NCI-H1105 (cell line): ENCODE measurements at places on chromosomes 3 and 15.

DNA sequence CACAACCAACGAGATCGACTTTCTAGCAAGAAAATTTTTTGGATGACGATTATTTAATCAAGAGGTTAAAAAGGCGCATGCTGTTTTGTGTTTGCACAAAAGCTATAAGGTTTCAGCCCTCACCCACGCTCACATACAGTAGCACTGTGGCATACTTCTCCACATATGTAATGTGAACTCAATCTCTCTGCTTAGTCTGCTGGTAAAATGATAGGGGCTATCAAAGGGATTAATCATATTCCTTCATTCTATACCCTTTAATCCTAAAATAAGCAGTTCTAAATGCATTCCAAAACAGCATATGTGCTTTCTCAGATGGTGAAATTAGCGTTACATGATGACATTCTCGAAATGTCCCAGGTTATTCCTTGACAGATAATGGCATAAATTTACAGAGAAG is 196.9 kb upstream of the PRICKLE2 start:
- no peak for DNase-seq

- DNase-seq, result no peak
These were observed 11.4 kb upstream of the SNRPN start for GRCh38 chr15:24943361-24943760.

- DNase-seq, result no peak
These were observed 6.0 kb downstream of the CCDC174 start for GRCh38 chr3:14657579-14657978.

- no peak for DNase-seq
These were observed 42.3 kb downstream of the RAB27A start for GRCh38 chr15:55247311-55247710.

- no peak for DNase-seq
These were observed 83.2 kb downstream of the NFKBIZ start for GRCh38 chr3:101932326-101933068.

GRCh38 chr15:101554115-101554915 is 64.8 kb upstream of the PCSK6 start:
- DNase-seq, result no peak

DNA sequence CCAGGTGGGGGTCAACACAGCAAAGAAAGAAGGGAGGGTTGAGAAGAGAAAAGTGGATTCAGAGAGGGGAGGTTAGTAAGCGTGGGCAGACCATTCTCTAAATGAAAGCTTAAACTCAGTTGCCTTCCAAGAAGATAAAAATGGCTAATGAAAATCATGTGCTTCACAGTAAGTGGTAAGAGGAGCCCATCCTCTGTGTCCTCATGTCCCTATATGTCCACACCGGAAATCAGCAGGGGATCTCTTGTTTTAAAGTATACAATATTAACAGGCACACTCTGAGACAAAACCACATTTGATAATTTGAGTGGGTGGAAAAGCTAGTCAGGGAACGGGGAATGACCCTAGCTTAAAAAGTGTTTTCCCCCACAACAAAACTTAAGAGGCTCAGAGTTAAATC is 4.4 kb upstream of the FOXP1 start:
- no peak for DNase-seq

DNA sequence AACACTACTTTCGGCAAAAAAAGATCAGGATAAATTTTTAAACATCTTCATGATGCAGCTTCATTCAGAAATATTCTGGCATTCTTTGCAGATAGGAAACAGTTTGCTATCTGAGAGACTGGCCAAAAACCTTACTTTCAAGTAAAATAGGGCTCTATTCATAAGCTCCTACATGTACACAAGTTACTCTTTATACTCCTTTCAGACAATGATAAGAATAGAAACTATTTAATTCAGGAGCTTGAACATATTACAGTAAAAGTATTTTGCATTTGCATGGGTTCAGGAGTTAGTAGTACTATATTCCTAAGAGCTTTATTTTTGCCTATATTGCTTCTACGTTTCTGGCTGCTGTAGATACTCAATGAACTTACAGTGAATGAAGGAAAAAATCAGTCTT is 70.5 kb downstream of the PLOD2 start:
- no peak for DNase-seq

DNA sequence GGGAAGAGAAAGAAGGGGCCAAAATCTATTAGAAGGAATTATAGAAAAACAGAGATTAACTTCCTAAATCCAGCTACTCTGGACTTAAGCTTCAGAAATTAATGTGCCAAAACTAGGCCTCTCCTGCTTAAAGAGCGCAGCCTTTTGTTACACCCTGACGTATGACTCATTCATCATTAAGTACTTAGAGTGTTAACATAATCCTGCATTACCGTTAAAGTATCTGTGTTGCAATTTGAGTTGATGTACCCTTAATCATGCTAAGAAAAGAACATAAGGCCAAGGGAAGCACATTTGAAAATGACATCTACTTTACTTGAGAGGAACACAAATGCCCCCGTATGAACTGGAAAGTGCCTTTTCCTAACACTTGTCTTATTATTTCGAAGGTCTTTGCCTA is 7.9 kb downstream of the HTR3D start:
- no peak for DNase-seq

GRCh38 chr3:55159016-55159415 is 231.2 kb upstream of the LRTM1 start:
- no peak for DNase-seq

GRCh38 chr15:82750831-82751180 is 41.1 kb upstream of the AP3B2 start:
- peak; percentile 1 for DNase-seq

GRCh38 chr3:52005571-52005986 is 9.9 kb upstream of the RPL29 start:
- peak; percentile 3 for DNase-seq

- no peak for DNase-seq
These were observed 72.1 kb upstream of the FNDC3B start for GRCh38 chr3:171967137-171967783.

GRCh38 chr15:95843241-95843910 is 487.1 kb upstream of the NR2F2 start:
- DNase-seq, result no peak

- no peak for DNase-seq
These were observed 2.9 kb downstream of the ESYT3 start for GRCh38 chr3:138437281-138437680.

GRCh38 chr15:71562251-71562650 is 248.1 kb upstream of the NR2E3 start:
- no peak for DNase-seq

DNA sequence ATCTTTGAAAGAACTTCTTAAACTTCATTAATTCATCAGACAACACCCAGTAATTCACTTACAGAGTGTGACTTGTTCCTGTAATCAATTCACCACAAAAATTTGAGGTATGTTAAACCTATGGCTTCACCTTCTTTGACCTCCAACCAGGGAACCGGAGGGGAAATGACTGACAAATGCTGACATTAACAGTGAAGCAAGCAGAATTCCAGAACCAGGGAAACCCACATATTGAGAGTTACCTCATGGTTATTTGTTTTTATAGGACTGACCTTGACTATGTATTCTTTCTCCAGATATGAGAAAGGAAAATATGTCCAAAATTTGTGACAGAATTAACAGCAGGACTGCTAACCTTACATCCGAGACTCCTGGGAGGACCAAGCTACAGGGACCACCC is 2.7 kb downstream of the P3H2 start:
- no peak for DNase-seq

- DNase-seq, result no peak
These were observed 491.1 kb upstream of the NR2F2 start for GRCh38 chr15:95839367-95839782.

- no peak for DNase-seq
These were observed 612.2 kb downstream of the DIPK2A start for GRCh38 chr3:144583871-144584270.

DNA sequence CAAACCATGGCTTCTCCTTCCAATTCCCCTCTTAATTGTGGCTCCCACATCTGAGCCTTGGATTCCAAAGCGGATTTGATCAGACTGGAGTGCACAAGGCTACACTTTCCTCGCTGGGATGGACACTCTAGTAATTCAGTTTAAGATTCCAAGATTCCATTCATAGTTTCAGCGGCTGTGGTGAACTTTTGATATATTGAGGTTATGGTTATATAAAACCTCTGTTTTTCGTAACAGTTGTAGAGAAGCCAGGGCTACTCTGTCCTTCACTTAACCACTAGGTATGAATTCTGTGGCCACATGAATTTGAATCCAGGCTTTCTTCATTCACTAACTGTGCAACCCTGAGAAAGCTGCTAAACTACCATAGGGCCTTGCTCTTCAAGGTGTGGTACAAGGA is 67.9 kb upstream of the KY start:
- no peak for DNase-seq

DNA sequence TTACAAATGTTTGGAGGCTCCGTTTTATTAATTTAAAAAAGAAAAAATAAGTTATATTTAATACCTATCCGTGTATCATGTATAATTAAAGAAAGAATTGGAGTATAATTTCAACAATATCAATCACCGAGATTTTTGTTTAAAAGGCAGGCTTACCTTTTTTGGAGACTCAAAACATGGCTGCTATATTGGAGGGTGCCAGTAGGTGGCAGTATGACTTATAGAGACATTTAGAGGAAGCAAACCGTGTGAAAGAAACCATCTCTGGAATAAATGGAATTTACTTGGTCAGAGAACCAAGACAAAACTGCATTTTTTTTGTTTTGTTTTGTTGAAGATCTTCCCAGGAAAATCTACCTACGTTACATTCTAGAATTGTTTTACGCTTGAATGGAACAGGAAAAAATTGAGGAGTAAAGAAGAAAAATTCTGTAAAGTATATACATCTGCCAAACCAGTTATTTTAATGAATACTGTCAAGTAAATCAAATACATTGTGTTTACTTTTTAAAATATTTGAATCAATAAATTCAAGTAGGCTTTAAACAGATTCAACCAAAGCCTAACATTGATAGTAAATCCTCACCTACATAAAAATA is 802.6 kb upstream of the ALCAM start:
- no peak for DNase-seq

- no peak for DNase-seq
These were observed 8.9 kb downstream of the CISH start for GRCh38 chr3:50602595-50603191.

GRCh38 chr15:70762469-70763119 is 764 bp downstream of the UACA start:
- peak; percentile 39 for DNase-seq

DNA sequence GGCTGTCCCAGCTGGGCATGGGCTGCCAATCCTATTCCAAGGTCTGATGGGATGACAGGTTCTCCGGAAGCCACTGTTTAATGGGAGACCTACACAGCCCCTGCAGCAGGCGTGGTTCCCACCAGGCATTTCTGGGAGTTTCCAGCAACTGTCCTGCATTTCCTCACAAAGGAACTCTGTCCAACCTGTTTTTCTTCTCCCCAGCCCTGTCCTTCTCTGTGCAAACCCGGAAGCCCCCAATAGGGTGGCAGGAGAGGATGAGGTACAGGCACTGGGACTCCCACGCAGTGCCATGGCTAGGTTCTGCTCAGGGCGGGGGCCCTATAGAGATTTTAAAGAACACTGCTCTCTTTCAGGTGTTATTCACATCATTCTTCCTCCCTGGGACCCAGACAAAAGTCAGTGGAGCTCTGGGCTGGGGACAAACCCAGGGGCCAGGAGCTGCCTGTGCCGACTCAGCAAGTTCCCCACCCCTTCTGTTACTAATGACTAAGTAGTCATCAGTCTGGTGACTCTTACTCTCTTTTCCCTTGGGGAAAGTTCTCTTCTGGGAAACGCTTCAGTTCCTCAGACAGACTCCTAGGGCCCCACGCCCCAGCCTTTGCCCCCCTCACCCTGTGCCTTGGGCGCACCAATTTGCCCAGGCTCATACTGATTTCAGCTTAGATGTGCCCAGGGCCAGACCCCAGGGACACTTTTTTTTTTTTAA is 97.7 kb downstream of the CD47 start:
- DNase-seq, result no peak

- no peak for DNase-seq
These were observed at the start of gene SLC15A2 for GRCh38 chr3:121894301-121894990. Gene SLC15A2, plus strand, starts transcription at chr3:121894401. Its CDS starts 76 bp downstream, at chr3:121894477.

GRCh38 chr15:51224428-51224827 is 114.0 kb downstream of the CYP19A1 start:
- no peak for DNase-seq

DNA sequence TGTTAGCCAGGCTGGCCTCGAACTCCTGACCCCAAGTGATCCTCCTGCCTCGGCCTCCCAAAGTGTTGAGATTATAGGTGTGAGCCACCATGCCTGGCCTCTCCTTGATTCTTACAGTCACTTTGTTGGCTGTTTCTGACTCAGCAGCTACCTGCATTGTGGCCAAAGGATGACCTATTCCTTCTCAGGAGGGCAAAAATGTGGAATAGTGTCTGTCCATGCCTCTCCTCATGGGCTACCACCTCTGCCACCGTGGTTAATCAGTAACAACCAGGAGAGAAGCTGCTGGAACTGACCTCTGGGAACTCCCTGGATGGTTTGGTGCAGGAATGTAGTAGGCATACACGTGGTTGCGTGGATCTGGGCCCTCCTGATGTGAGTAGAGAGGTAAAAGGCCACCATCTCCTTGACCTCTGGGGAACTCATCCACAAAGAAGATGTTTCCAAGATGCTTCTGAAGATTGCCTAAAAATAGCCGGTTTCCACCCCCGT is 63.3 kb downstream of the FLNB start:
- no peak for DNase-seq

GRCh38 chr15:98433856-98434255 is 214.5 kb upstream of the IGF1R start:
- no peak for DNase-seq

DNA sequence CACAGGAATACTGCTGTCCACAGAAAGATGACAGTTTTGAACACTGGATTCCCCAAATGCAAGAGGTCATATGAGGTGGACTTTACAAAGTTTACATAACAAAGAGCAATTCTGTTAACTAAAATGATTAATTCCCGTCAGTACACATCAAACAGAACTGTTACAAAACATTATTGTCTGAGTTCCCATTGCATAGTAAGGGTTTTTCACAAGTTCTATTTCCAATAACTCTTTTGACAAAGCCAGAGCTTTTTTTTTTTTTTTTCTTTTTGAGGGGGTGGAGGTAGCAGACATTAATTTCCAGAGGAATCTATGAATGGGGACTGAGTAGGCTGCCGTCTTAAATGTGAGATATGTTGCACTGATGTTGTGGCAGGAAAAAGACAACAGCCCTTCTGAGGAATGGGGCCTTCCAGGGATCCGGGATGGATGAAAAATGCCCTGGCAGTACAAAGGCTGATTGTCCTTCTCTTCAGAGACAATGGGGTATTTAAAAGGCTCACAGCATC is 178.1 kb upstream of the KBTBD8 start:
- no peak for DNase-seq

GRCh38 chr15:54605043-54605442 is 591.7 kb downstream of the RSL24D1 start:
- DNase-seq, result no peak

- DNase-seq, result no peak
These were observed 8.5 kb upstream of the CCDC80 start for GRCh38 chr3:112649478-112649735.

GRCh38 chr3:47010910-47011309 is 31.4 kb downstream of the NBEAL2 start:
- no peak for DNase-seq

DNA sequence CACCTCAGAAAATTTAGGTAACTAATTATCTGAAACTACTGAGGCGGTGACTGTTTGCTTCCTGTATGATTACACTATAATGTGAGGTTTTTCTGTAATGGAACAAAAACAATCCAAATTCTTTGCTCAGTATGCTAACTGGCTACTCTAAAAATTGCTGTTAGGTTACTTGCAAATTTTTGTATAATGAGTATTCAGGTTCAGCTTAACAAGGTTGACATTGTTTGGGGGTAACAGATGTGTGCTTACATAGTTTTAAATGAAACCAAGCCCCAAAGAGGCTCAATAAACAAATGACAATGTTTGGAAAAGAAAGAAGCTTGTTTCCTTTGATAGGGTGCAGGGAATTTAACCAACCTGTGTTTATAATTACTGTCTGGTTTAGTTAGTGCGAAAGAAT is 414.5 kb upstream of the MDFIC2 start:
- no peak for DNase-seq
